Ammon's horn (tissue), 1 donor: ENCODE measurements at places on chromosomes 13 and 19.
A peak's percentile ranks its signal among the peaks of the same experiment; 100 is the strongest.

DNA sequence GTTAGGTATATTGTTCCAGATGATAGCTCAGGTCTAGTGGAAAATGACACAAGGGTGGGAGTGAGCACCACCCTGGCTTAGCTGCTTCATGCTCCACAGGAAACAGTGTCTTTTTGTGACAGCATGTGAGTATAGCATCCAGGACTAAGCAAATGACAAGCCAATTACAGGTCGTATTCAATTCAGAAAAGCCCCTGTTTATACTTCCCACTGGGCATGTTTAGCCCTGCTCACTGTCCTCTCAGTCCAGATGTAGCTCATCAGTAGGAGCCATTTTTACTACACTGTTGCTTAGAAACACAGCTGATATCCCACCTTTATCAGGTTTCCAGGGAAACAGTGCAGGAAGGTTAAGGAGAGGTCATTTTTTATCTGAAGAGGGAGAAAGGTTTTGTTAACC is 8.0 kb downstream of the ABHD13 start:
- DNase-seq: no peak

DNA sequence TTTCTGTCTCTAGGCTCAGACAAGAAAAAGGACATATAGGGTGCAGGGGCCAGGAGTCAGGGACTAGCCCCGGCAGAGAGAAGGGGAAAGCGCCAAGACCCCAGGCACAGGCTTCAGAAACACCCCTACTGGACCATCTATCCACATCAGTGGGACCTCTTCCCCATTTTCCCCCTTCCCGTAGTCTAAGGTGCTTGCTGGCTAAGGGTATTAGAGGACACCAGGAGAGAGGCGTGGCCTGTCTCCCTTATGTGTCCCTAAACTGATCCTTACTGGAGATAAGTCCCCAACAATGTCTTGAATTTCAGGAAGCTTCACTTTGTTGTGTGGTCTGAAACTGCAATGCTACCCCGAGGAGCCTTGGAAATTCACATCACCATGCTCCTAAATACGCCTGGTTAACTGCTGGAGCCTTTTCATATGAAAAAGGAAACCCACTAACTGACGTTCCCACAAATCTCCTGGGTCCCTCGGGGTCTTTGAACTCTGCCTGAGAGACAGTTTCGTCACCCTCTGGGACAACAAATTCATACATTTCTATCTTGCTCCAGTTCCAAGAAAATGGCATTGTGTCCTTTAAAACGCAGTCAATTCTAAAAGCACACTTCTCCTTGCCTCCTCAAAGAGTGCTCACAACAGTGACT is 197.7 kb downstream of the COL4A1 start:
- no peak for DNase-seq

DNA sequence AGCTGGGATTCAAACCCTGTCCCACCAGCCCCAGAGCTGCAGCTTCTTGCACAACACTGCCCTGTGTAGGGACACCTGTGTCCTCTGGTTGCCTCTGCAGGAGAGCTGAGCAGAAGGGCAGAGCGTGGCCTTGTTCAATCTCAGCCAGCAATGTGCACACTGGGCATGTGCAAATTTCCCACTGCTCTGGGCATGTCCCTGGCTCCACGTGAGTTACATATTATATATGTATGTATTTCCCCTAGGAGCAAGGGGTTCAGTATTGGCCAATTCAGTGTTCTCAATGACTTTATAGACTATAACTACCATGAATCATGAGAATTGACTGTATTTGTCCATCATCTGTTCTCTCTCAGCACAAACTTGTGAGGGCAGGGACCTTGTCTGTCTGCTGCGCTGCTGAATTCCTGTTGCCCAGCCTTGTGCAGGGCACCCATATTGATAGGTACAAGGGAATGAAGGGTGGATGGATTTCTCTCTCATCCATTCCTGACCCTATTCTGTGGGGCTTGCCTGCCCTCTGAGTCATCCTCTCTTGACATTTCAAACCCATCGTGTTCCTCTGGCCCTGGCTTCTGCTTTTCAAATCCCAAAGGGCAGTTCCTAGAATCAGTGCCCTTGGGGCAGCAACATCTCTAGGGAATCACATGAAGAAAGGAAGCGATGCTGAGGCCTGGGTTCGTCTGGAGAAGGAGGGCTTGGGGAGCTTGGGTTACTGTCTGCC is 69.7 kb downstream of the ERICH6B start:
- DNase-seq: no peak

DNA sequence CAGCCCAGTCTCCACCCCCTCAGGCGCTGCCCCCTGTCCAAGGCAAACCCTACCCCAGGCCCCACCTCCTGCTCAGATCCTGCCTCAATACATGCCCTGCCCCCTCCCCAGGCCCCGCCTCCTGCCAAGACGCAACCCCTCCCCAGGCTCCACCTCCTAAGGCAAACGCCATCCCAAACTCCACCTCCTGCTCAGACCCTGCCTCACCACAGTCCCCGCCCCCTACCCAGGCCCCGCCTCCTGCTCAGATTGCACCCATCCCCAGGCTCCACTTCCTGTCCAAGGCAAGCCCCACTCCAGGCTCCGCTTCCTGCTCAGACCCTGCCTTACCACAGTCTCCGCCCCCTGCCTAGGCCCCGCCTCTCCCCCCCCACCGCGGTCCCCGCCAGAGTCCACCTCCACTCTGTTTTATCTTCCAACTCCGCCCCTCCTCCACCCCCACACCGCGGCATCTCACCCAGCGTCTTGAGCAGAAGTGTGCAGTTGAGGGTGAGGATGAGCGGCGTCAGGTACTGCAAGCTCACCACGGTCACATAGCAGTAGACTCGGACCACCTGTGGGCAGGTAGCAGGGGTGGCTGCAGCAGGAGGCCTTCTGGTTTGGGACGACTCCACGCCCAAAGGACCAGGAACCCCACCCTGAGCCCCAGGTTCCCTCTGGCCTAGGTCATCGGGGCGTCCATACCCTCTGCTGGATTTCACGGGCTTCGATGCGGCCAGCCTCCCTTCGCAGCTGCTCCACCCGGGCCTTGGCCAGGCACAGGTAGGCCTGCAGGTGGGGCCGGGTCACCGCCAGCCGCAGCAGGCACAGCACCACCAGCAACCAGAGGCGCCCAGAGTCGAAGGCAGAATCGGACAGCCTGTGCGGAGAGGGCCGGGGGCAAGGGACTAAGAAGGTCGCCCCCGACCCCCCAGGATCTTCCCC is 17.7 kb downstream of the TMEM161A start:
- DNase-seq: no peak

DNA sequence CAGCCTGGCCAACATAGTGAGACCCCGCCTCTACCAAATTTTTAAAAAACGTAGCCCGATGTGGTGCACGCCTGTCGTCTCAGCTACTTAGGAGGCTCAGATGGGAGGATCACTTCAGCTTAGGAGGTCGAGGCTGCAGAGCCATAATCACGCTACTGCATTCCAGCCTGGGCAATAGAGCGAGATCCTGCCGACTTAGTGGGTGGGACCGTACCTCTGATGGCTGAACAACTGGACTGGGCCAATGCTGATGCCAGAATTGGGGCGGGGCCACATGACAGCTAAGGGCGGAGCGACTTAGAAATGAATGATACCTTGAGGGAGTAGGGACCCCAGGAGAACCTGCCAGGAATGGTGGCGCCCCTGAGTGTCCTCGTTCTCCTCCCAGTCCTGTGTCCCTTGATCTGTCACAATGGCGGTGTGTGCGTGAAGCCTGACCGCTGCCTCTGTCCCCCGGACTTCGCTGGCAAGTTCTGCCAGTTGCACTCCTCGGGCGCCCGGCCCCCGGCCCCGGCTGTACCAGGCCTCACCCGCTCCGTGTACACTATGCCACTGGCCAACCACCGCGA is 3.6 kb downstream of the LTBP4 start:
- no peak for DNase-seq

DNA sequence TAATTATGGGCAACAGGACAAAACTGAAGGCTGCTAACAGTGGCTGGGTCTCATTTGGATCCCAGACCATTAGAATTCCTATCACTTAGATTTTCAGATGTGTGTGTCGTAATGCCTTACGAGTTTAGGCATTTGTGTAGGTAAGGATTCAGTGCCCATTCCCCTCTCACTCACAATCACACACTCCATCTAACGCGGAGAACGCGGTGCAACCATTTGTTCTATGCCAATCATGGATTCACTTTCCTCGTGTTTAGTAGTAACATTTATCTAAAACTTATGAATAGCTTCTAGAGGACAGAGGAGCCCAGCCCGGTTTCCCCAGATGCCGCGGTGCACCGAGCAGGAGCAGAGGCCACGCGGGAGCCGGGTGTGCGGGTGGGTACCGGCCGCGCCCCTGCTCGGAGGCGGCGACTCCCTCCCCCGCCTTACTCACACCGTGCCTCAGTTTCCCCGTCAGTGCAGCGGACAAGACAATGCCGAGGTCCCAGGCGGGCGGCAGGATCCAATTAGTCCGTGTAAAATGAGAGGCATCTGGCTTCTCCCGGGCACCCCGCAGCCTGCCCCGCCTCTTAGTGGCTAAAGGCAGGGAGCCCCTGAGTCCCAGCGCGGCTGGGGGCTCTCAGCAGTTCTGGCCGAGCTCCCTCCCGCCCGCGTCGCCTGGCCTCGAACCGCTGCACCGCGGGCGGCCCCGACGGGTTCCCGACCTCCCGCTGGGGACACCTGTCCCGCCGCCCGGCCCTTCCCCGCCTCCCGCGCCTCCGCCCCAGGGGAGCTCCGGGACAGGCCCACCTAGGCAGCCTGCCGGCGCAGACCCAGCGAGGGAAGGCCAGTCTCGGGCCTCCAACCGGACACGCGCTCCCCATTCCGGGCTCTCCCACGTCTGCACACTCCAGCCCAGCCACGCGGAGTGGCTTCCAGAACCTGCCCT is 5.9 kb upstream of the C1QTNF9B start:
- DNase-seq: no peak

- DNase-seq: no peak
Measured at GRCh38 chr19:54461210-54461609, 2.4 kb downstream of the LENG9 start.

DNA sequence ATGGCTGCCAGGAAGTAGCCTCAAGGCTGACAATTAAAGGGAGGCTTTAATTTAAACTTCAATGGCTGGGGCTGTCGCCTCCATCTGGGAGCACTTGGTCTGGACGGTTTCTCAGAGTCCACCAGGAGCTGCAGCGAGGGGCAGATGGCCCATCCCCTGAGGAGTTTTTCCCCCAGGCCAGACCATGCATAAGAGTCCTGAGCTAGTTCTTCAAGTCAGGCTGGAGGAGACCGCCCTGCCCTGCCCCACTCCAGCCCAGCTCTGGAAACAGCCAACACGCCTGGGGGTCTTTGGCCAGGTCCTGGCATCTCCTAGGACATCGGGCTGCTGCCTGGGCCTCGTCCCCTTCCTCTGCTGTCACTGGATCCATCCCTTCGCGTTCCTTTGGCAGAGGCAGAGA is 5.3 kb upstream of the ACTN4 start:
- DNase-seq: no peak

DNA sequence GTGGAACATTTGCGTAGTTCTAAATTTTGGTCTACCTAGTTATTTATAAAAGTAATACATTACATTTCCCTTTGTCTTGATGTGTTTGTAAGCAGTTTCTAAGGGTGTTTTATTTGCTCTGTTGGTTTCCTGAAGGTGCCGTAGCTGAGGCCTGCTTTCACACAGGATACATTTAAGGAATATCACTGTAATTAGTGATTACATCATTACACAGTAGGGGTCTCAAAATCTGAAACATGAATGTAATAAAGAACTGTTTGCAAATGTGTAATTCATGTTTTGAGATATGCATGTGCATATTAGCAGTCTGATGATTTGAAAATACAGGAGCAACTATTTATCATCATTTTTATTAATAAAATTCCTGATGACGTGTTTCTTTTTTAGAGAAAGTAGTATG is 281.8 kb downstream of the MTUS2 start:
- no peak for DNase-seq

GRCh38 chr19:29139227-29139626 is 73.7 kb downstream of the UQCRFS1 start:
- no peak for DNase-seq

DNA sequence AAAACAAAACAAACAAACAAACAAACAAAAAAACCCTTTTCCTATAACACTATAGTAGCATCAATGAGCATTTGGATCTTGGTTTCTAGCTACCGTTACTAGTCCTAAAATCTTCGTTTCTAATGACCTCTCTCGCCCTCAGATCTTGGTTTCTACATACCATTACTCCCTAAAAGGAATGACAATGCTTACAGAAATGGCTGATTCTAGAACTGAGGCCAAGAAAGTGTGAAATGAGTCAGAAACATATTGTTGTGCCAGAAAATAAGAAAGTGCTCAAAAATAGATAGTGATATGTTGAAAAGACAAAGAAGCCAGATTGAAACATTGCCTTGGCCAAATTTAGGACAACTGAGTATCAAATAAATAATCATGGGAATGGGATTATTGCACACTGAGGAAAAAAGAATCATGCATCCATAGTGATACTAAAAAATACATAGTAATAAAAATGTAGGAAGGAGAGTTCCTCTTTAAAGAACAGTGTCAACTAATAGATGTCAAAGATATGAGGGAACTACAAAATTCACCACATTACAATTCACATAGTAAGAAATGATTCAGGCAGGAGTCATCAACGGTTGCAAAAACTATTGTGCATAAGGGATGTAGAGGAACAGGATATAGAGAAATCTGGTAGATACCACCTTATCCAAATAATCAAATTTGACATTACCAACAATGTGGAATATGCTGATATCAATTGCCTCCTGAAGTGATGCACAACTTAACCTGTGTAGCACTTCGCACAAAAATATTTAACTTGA is 386.6 kb downstream of the DIAPH3 start:
- DNase-seq: no peak

- no peak for DNase-seq
Measured at GRCh38 chr13:50588491-50589130, 254.9 kb downstream of the DLEU7 start.

GRCh38 chr13:44230736-44231135 is 142.9 kb upstream of the SERP2 start:
- no peak for DNase-seq

DNA sequence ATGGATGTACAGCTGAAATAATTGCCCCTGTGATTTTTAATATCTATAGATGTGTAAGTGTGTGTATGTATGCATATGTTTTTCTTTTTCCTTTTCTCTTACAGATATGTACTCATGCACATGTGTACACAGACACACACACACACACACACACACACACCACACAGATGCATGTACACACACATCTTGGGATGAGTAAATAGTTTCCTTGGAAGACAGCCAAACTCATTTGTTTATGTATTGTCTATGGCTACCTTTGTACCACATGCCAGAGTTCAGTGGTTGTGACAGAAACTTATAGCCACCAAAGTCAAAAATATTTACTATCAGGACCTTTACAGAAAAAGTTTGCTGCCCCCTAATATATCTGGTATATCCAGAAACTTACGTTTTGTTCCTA is 192.6 kb downstream of the MAB21L1 start:
- no peak for DNase-seq

DNA sequence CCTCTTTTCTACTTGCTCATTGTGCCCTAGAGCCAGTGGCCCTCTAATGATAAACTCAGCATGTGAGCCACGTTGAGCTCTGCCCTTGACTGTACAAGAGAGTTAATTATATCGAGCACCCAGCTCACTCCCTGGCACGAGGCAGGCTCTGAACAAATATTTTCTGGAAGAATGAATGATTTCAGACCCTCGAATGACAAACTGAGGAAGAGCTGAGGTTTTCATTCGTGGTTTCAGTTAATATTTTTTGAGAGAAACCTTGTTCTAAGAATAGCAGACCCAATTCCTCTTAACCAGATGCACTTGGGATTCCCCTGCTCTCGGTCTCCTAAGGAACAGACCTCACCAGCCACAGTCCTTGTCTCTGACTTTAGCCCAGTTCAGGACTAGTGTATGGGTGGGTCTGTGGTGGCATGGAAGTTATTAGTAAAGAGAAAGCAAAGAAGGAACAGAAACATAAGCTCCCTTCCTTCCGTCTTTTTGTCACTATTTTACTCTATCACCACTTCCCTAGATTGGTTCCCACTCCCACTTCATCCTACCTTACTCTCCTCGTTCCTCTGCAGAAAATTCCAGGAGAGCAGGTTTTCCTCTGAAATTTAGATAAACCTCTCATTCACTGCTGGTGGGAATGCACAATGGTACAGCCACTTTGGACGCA is 22.1 kb upstream of the WDFY2 start:
- peak; percentile 38 for DNase-seq
